Activated T-cell treated with anti-CD3 and anti-CD28 coated beads, Interleukin-2, amount 50 U/mL, for 4 hours (primary cell): ENCODE measurements at places on chromosomes 13 and 19. TPM values are rescaled to one million over a fixed set of nuclear protein-coding genes. Genes with fewer than 3 reads are reported as not detected.

DNA sequence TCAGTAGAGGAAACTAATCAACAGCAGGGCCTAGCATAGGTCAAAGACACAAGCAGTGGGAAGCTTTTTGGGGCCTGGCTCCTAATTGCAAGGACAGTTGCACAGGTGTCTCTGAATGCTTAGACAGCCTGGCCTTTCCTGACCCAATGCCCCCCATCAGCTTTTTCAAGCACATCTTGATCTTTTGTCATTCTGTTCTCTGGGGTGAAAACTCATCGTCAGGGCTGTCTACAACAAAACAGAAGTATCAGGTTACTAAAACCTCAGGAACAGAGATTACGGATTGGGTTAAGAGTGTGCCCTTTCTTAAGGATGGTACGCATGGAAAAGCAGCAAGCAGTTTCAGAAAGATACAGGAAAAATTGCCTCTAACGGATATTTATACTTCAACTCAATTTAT, 8.3 kb upstream of the ZNF254 start:
- no peak for DNase-seq

DNA sequence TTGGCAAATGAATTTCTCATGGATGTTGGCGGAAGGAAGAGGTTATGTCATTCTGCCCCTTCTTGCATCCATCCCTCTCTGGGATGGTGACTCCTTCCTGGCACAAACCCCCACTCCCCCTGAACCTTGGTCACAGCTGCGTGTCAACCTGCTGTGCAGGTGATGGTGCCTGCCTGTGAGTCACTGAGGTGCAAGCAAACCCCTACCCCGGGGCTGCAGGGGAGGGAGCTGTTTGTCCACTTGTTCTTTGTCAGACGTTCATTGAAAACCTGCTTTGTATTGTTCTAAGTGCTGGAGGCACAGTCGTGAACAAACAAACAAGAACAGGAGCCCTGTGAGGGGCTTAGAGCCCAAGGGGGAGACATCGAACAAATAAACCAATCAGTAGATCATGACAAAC, 2.0 kb upstream of the GAPDHS start:
- DNase-seq: no peak

GRCh38 chr13:39729156-39729555, 73.7 kb downstream of the COG6 start:
- DNase-seq: no peak

- no peak for DNase-seq
These were observed 8.7 kb upstream of the TIMM50 start for GRCh38 chr19:39471756-39472536.

- DNase-seq: no peak
These were observed 66.4 kb upstream of the PCDH9 start for GRCh38 chr13:67296511-67296910.

DNA sequence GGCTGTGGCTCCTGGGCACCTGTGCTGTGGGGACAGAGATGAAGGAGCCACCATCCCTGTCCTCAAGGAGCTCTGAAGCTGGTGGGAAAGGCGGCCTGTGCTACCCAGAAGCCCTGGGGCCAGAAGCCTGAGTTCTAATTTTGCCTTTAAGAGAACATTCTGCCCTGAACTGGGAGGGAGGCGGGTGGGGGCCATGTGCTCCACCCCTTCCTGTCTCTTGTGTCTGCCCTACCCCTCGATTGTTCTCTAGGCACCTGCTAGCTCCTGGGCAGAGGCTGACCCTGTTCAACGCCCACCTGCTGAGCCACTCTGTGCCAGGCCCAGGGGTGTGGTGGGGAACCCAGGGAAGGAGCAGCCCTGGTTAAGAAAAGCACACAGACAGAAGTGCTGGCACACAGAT, 5.9 kb downstream of the TRAPPC6A start:
- DNase-seq: no peak

DNA sequence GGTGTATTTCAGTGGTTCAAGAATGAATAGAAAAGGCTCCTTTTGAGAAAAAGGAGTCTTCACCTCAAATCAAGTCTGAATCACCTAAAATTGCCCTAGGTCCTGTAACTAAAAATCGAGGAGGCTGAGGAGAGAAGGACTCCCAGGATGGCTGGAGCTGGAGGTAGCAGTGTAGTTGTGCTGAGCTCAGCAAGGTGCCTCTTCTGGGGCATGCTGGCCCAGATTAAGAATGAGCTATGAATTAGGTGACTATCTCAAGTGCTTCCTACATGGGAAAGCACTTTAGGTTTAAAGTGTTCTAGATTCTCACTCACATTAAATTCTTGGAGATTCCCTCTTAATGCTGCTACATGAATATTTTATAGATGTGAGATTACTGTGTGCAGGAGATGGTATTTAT, 28.8 kb upstream of the KL start:
- DNase-seq: no peak

DNA sequence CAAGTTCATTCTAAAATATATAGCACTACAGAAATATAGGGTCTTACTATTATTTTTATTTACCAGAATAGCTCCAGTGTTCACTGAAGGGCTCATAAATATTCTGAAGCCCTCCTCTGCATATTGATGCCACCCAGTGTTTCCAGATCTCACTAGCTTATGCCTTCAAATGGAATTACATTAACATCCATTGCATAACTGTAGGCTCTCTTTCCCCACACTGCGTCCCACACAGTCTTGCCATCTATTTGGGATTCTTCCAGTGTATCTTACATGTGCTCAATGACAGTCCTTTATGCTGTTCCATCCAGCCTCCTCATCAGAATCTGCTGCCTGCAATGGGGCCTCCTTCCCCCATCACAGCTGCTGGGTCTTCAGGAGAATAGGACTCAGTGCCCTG, 137.2 kb downstream of the CYSLTR2 start:
- DNase-seq: no peak

- DNase-seq: no peak
These were observed 24.1 kb downstream of the BLOC1S3 start for GRCh38 chr19:45202637-45203036.

GRCh38 chr13:88162076-88162702, 491.0 kb downstream of the SLITRK5 start:
- no peak for DNase-seq

- peak; percentile 95 for DNase-seq
These were observed 18.2 kb downstream of the SYDE1 start for GRCh38 chr19:15125232-15126067.

- DNase-seq: no peak
These were observed 1599.8 kb downstream of the OLFM4 start for GRCh38 chr13:54628383-54628782.

DNA sequence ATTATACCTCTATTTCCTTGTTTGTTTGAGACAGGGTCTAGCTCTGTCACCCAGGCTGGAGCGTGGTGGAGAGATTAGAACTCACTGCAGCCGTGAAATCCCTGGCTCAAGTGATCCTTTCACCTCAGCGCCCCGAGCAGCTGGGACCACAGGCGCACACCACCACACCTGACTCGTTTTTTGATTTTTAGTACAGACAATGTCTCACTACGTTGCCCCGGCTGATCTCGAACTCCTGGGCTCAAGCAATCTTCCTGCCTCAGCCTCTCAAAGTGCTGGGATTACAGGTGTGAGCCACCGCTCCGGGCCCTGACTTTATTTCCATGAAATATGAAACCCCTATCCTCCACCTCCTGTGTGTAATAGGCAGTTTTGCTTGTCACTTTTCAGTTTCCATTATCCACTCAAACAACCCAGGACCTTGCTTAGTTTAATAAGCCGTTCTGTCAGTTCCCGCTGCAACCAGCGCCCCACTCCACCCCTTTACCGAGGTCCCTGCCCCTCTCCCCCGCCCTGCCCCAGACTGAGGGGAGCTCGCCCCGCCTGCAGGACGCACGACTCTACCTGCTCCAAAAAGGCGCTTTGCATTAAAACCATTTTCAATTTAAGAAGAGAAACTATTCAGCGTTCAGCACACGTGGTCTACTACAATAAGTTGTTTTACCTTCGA, 16.9 kb downstream of the ZNF816 start:
- no peak for DNase-seq

DNA sequence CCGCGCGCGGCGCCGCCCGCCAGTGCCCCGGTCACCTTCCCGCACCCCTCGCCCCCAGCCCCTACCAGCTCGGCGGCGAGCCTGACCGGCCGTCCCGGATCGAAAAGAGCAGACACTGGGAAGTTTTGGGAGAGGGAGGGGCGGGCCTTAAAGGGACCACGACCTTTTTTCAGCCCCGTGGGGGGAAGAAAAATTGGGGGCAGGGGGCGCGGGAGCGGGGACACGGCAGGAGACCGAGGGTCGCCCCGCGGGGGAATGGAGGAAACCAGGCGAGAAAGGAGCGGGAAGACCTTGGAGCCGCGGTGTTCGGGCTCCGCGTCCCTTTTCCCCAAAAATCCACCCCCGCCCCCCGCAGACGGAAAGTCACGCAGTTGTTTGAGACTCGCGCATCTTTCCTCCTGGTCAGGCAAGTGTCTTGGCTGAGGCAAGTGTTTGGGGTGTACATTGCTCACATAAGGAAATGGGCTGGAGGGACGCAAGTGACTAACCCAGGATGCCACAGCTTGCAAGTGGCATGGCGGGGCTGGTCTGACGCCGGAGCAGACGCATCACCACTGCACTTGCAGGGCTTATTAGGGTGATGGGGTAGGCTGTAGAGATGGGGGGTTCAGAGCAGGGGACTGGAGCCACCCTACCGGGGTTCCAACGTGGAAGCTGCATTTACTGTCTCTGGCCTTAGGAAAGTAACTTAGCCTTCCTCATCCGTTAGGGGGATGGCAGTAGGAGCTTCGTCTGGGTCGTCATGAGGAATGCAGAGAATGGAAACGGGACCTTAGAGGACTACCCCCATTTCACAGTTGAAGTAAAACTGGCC, 2.7 kb upstream of the HNRNPL start:
- DNase-seq: peak; percentile 52

DNA sequence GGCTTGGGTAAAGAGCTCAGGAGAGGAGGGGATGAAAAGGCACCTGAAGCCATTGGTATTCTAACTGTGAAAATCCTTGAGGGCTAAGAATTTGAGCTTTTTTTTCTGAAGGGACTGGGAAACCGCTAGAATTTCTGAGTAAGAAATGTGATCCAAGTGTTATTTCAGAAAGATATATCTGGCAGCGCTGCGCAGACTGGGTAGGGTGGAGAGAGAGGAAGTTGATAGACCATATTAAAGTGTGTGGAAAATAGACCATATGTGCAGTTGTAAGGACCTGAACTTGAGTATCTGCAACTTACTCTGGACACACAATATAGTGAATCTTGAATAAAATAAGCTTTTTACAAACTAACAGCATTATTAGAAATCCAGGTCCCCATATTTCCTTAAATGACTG, 427.4 kb downstream of the NDFIP2 start:
- DNase-seq: no peak

- no peak for DNase-seq
These were observed 749 bp upstream of the SHANK1 start for GRCh38 chr19:50720181-50720920.

- no peak for DNase-seq
These were observed 188.7 kb downstream of the LHFPL6 start for GRCh38 chr13:39414339-39414738.

DNA sequence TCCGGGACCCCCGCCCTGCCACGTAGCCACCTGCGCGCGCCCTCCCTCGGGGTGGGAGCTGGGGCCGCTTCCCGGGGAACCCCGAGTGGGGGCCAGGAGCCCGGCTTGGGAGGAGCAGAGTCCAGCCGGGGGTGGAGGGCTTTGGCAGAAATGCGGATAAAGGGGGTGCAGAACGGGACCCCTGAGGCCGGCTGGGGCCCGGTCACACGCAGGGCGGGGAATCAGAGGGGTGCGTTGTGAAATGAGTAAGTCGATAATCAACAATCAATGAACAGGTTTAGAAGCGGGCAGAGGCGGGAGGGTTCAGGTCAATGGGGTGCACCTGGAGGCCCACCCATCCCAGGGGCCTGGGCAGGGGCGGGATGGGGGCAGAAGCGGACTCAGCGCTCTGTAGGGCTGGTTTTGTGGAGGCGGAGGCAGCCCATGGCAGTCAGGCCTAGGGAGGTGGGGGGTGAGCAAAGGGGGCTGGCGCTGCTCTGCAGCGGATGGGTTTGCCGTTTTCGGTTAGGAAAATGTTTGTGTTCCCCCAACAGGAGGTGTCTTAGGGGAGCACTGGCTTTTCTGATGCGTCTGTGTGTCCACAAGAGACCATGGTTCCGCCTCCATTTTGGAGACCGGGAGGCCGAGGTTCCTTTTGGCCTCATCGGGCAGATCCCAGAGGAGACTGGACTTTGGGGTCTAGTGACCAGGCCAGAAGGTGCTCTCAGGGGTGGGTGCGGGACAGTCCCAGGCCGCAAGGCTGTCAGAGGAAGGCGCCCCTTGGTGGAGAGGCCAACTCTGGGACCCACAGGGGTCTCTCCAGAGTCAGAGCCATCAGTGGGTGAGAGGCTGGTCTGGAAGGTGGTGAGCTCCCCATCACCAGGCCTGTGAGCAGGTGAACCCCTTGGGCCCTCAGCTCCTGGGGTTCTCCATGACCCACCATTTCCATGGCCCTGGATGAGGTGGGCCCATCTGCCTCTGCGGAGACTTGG, 683 bp upstream of the DIRAS1 start:
- DNase-seq: no peak

DNA sequence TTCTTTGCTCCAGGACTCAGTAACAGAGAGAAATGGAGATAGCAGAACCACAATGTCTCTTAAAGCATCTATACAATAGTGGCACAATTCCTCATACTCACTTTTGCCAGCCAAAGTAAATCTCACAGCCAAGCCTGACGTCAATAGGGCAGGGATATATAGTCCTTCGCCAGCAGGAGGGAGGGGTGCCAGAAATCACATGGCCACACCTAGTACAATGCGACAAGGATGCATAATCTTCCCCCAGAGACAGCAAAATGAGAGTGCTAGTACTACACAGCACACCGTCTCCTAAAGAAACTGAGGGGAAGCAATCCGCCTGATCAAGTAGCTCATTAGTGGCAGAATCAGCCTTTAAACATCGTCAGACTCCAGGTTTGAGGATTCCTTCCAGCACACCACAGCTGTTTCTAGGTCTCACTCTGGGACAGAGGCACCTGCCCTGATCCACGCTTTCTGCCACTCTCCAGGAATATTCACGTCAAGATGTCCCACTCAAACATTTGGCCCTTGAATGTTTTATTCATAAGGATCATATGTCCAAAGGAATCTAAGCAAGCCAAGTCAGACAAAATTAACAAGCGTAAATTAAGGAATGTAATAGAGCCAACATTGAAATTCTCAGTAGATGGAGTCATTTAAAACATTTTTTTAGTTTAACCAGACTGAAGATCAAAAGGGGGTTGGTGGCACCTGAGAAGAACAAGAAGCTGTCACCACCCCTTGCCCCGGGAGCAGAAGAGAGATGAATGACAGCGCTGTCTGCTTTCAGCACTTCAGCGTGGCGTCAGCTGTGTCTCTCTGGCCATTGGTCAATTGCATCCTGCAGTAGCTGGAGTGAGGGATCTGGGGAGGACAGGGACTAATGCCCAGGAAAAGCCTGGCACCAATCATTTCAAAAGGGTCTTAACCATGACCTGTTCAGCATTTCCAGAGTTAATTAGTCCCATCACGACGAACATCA, 63.5 kb upstream of the SERP2 start:
- no peak for DNase-seq

Gene KIRREL2
- total RNA-seq: 0.86 TPM

Gene DHDH
- not detected for total RNA-seq

Gene PNMA8A
- not detected for total RNA-seq

Gene COMP
- not detected for total RNA-seq

Gene ZNF415
- 0.33 TPM for total RNA-seq

Gene CCL25
- total RNA-seq: not detected

Gene HSPBP1
- 139 TPM for total RNA-seq

Gene ZNF99
- not detected for total RNA-seq
